Activated CD8-positive, alpha-beta memory T cell treated with anti-CD3 and anti-CD28 coated beads for 4 hours (primary cell): ENCODE measurements at places on chromosomes 3 and 15.

GRCh38 chr3:6281662-6282061 is 579.3 kb upstream of the GRM7 start:
- no peak for DNase-seq

DNA sequence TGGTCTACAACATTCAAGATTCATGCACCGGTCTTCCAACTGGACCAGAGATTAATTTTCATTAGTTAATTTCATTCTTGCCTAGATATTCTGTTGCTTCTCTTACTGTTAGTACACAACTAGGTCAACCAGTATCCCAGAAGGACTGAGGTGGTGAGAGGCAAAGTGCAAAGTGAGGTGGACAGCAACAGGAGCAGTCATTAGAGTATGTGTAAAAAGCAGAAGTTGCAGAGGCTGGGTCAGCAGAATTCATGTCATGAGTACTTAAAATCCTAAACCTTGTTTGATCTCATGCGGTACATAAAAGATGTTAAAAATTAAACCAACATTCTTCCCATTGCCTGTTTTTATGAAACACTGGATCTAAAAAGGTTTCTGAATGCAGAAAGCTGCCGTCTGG is 46.7 kb downstream of the PARP14 start:
- DNase-seq: no peak

DNA sequence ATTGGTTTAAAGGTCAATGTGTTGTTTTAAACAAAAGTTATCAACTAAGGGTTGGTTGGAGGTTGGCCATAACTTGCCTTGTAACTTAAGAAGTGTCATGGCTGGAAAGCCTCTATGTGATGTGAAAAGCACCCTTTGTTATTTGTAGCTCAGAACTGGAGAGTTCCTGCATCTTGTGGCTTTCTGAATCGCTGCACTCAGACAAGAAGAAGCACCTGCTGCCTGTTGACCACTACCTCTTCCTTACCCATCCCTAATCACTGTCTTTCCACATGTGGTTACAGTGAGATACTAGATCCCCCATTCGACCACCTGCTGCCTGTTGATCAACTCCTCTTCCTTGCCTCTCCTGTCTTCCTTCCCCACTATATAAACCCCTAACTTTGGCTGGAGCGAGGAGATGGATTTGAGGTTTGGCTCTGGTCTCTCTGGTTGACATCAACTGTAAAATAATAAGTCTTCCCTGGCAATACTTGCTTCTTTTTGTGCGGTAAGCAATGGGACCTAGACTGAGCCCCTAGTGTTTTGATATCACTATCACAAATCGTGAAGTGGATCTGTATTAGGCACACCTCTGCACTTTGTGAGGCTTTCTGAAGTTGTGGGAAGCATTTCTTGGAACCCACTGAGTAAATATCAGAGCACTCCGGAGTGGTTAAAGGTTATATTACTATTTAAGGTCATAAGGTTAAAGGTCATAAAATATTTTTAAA is 13.8 kb downstream of the RPL39L start:
- no peak for DNase-seq

GRCh38 chr3:112046599-112046998 is 12.1 kb downstream of the TMPRSS7 start:
- DNase-seq: no peak

GRCh38 chr3:196440041-196440537 is 7.9 kb upstream of the UBXN7 start:
- DNase-seq: no peak

DNA sequence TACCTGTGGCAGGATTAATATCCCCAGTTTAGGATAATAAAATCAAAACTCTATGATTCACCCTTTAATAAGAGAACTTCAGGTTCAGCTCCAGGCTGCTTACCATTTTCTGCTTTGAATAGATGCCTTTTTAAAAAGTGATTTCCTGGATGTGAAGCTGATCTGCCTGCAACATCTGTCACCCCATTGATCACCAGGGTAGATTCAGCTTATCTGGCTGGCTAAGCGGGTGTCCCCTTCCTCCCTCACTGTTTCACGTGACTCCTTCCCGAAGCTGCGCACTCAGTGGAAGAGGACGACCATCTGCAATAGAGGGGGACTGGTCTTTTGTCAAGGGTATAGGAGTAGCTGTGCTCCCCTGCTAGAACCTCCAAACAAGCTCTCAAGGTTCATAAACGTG is 128.1 kb downstream of the IL1RAP start:
- no peak for DNase-seq

GRCh38 chr15:70141376-70142071 is 43.8 kb upstream of the TLE3 start:
- DNase-seq: no peak
